Large intestine (tissue), 12 donors: ENCODE measurements at places on chromosomes 5 and 9. TPM values are rescaled to one million over a fixed set of nuclear protein-coding genes. Genes with fewer than 3 reads are reported as not detected.

The SGCD gene
- 9.0 TPM for polyA plus RNA-seq

The DDX4 gene
- 0.10 TPM for polyA plus RNA-seq

The FKTN gene
- polyA plus RNA-seq, result 16.5 TPM

GRCh38 chr9:121220996-121221663 is 19.5 kb upstream of the RAB14 start:
- no peak for DNase-seq

DNA sequence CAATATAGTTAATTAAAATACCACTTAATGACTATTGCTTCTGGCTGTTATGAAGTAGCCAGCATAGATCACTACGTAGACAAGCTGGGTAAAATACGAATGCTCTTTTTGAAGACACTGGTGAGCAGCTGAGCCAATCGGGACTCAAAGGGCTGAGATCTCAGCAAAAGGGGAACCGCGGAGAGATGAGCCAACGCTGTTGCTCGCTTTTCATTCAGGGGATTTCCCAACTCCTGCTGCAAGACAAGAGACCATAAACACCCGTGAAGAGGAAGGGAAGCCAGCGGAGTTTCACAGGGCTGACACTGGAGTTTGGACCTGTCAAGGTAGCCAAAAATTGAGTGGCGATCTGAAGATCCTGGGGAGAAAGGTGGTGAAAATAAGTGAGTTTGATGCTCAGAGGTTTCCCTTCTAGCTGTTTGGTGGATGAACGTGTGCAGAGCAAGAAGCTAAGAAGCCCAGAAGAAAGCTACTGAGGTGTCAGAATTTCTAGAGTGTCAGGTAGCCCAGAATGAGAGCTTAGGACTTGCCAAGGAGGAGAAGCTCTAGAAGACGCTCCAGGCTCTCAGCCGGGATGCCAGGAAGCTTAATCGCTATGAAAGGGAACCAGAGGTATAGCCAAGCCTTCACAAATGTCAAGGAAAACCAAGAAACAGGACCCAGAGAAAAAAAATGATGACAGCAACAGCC is 79.6 kb upstream of the RNU6ATAC start:
- DNase-seq, result no peak

GRCh38 chr5:167999182-167999581 is 292.3 kb upstream of the WWC1 start:
- DNase-seq, result no peak
